Neural progenitor cell (in vitro differentiated cells): ENCODE measurements at places on chromosomes 12 and 14. TPM values are rescaled to one million over a fixed set of nuclear protein-coding genes. Genes with fewer than 3 reads are reported as not detected.

DEGS2 gene
- 0.25 TPM in 1 of 2 replicates, not detected in the other for total RNA-seq

SLC6A15 gene
- total RNA-seq: 15.1 and 25.4 TPM in 2 replicates

KIF5A gene
- 7.9 and 8.6 TPM in 2 replicates for total RNA-seq

KRT7 gene
- 3.2 TPM in 1 of 2 replicates, not detected in the other for total RNA-seq

KSR2 gene
- 0.30 and 0.59 TPM in 2 replicates for total RNA-seq

- DNase-seq: no peak
Measured at GRCh38 chr12:122195405-122195804, 8.1 kb upstream of the B3GNT4 start.

DNA sequence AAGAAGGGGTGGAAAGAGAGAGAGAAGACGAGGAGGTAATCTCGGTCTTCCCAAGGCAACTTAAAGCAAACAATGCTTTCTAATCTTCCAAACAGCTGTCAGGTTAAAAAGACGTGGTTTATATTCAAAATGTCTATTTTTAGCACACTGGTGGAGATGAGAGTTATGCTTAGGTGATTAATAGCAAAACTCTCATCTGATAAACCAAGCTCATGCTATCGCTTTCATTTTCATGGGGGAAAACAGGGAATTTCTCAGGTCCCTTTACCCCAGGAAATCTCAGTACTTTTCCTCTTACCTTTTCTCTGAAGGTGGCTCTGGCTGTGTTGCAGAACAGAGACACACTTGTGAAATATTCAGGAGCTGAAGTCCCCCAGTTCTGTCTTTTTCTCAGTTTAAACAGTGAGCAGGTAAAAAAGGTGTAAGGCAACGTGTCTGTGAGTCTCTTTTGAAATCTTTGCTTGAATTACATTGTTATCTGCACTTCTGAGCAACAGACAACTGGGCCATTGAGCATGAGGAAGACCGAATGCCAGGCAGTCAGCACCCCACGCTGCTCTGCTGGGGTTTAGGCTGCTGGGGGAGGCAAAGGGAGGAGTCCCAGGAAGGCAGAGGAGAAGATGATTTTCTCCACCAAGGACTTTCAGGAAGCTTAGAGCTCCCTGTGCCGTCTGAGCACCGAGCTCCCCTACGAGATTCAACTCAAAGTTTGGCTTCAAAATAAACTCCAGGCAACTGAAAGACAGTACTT, 759.3 kb downstream of the BCL11B start:
- DNase-seq: no peak

GRCh38 chr14:23062002-23062401, 4.7 kb upstream of the CDH24 start:
- DNase-seq: no peak

GRCh38 chr14:60225265-60225664, 23.8 kb upstream of the PPM1A start:
- DNase-seq: no peak

- no peak for DNase-seq
Measured at GRCh38 chr14:77663293-77663692, 44.5 kb downstream of the ALKBH1 start.

GRCh38 chr12:79187032-79187431, 322.5 kb downstream of the SYT1 start:
- DNase-seq: no peak

- no peak for DNase-seq
Measured at GRCh38 chr12:114976372-114976771, 292.4 kb upstream of the TBX3 start.

DNA sequence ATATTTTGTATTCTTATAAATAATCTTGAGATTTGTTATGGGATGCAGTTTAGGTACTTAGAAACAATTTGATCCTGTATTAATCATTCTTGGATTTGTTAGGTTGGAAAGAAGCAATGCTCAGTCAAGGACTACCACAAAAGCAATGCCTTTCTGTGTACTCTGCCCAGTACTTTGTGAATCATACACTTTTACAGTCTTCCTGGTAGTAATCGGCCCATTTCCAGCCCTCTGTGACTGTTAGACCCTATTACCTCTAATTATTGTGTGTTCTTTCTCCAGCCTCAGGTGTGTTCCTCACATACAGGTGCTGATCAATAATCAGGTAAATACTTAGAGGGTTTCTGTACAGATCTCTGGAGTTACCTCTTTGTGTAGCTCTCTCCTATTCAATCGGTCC, 609.0 kb downstream of the KCNH5 start:
- no peak for DNase-seq

- DNase-seq: no peak
Measured at GRCh38 chr12:40103043-40103442, 2.8 kb downstream of the SLC2A13 start.

GRCh38 chr12:79661629-79662028, 29.1 kb downstream of the PAWR start:
- no peak for DNase-seq

DNA sequence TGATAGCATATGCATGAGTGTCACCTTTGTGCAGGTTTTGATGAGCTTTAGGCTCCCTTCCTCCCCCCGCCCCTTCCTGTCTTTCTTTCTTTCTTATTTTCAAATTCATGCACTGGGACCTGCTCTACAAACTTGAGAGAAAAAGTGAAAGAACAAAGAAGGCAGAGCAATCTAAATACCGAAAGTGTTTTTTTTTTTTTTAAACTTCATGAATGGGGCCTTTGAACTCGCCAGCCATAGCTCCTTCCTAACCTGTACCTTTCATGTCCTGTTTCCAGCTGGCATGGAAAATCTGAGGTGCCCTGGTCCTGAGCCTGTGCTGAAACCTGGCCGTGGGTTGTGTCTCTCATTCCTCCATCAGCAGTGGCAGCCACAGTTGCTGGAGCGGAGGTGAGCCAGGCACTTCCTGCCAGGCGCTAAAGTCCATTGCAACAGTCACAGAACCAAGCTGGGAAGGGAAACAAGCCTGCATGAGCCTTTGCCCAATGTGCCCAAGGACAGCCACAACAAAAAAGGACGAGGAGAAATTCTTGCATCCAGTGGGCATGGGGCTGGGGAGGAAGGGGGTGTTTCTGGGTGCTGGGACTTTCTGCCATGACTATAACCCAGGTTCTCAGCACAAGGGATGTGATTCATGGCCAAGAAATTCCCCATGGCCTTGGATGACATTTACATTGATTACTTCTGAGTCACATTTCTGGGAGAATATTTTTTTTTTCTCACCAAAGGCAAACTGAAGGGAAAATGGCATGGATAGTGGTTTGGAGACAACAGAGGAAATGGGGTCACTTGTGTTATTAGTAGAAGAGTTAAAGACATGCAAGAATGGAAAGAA, 102.7 kb downstream of the TMEM30B start:
- no peak for DNase-seq
